ENCODE measurements at places on chromosomes 4 and X.

DNA sequence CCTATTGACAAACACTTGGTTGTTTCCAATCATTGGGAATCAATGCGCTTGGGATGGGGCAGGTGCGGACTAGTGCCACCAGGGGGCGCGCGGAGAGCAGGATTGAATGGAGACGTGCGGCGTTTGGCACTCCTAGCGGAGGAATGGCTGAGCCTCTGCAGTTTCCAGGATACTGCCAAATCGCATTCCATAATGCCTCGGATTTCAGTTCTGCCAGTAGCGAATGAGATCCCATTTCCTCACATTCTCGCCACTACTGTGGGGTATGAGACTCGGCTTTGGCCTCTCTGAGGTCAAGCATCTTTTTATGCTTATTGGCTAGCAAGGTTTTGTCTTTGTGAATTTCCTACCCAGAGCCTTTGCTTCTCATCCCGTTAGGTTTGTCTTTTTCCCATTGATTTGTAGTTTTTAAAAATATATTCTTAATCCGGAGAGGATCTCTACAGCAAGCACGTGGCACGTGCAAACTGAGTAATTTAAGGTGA is 28.7 kb downstream of the CLDN34 start:
- peak; percentile 63 for DNase-seq

DNA sequence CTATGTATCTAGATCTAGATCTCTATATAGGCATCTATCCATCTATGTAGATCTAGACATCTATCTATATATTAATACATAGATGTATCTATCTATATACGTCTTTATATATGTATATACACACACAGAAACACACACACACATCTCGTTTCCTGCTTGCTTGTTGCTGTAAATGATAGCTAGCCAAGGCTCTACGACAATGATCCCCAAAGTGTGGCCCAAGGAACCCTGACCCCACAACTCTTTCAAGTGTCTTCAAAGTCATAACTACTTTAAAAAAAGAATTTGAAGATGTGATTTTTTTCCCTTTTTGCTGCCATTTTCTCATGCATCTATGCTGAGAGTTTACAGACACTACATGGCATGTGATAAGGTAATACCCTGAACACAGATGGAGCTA is 28.8 kb downstream of the GYG2 start:
- no peak for DNase-seq

DNA sequence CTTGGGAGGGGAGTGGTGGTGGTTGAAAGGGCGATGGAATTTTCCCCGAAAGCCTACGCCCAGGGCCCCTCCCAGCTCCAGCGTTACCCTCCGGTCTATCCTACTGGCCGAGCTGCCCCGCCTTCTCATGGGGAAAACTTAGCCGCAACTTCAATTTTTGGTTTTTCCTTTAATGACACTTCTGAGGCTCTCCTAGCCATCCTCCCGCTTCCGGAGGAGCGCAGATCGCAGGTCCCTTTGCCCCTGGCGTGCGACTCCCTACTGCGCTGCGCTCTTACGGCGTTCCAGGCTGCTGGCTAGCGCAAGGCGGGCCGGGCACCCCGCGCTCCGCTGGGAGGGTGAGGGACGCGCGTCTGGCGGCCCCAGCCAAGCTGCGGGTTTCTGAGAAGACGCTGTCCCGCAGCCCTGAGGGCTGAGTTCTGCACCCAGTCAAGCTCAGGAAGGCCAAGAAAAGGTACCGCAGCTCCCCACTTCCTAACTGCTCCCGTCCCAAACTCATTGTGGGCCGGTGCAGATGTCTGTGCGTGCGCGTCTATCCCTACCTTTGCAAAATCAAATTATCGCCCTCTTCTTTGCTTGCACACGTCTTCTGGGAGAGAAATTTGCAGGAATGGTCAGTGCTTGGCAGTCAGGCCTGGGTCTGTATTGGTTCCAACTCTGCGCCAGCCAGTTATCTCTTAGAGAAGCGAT is 533 bp downstream of the IL15 start:
- DNase-seq, result peak; percentile 4

DNA sequence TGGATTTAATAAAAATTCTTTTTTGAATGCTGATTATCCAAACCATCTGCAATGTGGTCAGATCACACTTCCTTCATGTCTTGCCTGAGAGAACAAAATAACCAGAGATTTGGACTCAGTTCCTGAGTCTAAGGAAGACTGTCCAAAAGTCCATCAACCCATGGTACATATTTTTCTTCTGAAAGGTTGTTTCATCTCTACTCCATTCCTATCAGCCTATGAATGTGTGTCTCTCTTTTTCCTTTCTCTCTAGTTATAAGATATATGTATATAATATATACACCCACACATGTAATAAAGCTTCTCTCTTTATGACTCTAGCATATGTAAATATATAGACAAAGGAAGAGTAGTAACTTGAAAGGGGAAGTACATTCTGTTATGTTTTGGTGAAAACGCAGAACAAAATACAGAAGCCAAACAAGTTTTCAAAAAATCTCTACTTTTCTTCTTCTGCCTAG is 226.9 kb downstream of the ARHGAP24 start:
- no peak for DNase-seq

GRCh38 chr4:24369507-24370029 is 214.8 kb downstream of the DHX15 start:
- no peak for DNase-seq

DNA sequence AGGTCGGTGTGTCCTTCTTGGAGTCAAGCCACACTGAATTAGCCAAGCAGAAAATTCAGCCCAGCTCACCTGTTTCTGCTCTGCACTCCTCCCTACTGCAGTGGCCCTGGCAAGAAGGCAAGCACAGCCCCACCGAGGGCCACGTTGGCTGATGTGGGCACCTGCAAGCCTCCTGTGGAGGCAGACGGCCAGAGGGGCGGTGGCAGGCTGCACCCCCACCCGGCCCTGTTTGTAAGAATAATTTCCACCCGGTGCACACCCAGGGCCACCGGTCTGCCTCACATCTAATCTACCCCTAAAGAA is 18.8 kb downstream of the PPP2R2C start:
- no peak for DNase-seq

- no peak for DNase-seq
Measured at GRCh38 chr4:185849664-185850550, 37.9 kb upstream of the SORBS2 start.

- DNase-seq, result no peak
Measured at GRCh38 chr4:68576272-68577125, at the start of gene UGT2B17. UGT2B17 (minus strand) TSS chr4:68576322; CDS start chr4:68568484, 7,838 bp downstream.

- DNase-seq, result no peak
Measured at GRCh38 chrX:1140236-1140681, 72.2 kb downstream of the CRLF2 start.

DNA sequence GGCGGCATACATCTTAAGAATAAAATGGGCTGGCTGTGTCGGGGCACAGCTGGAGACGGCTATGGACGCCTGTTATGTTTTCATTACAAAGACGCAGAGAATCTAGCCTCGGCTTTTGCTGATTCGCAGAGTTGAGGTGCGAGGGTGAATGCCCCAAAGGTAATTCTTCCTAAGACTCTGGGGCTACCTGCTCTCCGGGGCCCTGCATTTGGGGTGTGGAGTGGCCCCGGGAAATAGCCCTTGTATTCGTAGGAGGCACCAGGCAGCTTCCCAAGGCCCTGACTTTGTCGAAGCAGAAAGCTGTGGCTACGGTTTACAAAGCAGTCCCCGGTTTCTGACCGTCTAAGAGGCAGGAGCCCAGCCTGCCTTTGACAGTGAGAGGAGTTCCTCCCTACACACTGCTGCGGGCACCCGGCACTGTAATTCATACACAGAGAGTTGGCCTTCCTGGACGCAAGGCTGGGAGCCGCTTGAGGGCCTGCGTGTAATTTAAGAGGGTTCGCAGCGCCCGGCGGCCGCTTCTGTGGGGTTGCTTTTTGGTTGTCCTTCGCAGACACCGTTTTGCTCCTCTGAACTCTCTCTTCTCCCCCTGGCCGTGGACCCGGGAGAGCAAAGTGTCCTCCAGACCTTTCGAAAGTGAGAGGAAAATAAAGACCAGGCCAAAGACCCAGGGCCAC is 1.9 kb downstream of the SHOX start:
- no peak for DNase-seq

GRCh38 chr4:8503801-8504200 is 63.2 kb downstream of the TRMT44 start:
- no peak for DNase-seq

GRCh38 chr4:32117693-32118092 is 1397.5 kb downstream of the PCDH7 start:
- no peak for DNase-seq

- no peak for DNase-seq
Measured at GRCh38 chr4:37641886-37642849, 44.0 kb downstream of the RELL1 start.

DNA sequence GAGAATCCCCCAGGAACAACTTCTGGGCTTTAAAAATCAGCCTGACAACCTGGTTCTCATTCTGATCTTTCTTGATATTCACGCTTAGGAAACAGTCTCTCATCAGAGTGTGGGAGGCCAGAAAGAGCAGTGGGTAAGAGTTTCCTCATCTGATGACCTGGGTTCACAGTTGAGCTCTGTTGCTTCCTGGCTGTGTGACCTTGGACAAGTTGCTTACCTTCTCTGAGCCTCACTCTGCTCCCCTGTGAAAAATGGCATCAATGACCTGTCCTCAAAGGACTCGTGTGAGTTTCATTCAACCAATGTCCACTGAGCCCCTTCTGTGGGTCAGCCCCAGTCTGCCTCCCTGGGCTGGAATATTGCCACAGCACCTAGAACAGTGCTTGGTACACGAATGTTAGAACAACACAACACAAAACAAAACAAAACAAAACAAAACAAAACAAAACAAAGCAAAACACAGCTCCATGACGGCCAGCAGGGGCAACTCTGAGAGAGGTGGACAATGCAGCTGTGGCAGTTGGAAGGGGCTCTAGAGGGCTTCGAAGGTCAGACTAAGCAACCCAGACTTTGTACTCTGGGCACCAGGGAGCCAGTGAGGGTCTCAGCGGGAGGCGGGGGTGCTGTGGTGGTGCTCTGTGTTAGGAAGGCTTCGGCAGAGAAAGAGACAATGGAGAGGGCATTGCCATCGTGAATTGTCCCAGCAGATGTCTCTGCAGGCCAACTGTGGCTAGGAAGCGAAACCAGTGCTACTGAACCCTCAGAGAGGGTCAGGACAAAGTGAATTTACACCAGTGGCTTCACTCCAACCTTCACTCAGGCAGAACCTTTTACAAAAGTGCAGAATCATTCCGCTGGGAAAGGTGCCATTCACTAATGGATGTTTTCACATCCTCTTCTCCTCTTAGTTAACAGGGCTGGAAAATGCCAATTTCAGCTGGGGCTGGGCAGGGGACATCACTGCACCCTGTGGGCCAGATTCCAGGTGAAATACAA is 14.3 kb upstream of the C4orf50 start:
- no peak for DNase-seq

DNA sequence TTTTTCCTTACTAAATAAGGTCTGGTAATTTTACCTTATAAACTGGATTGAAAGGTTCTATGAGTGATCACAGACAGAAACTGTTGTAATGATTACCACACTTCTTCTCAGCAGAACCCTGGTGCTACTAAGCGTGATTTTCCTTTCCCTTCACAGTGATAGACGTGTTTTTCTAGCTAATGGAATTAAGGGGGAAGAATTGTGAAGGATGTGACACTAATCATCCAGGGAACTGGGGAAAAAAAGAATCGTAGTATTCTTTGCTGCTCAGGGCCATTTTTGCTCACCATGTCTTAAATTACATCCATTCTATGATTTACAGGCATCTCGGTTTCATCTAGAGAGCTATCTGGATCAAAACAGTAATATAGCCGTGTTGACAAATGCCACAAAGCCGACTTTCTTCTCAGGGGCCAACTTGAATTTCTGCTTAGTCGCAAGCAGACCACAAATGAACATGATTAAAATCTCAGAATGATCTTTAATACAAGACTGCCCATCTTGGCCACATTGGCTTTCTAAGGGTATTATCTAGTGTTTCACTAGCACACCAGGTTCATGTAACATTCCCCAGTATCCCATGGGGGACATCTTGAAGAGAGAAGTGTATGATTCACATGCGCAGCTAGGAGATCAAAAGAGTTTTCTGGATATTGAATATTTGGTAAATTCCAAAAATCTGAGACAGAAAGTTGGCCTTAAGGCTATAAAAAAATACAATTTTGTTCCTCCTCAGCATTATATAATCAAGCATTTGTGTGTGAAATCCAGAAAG is 154.0 kb downstream of the UGT8 start:
- DNase-seq, result no peak

DNA sequence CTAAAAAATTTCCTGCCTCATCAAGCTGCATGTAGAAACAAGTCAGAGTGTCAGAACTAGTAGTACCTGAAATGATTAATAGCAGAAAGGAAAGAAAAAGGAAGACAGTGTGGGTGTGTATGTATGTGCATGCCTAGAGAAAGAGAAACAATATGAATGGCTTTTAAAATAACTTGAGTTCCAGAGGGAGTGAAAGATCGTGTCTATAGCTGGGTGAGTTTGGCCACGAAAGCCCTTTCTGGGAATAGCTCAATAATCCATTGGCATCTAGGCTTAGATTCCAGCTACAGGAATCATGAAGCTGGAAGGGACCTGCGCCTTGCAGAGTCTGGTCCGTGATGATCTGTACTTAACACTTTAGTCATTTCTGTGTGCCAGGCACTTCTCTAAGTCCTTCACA is 195.6 kb downstream of the RAPGEF2 start:
- no peak for DNase-seq

DNA sequence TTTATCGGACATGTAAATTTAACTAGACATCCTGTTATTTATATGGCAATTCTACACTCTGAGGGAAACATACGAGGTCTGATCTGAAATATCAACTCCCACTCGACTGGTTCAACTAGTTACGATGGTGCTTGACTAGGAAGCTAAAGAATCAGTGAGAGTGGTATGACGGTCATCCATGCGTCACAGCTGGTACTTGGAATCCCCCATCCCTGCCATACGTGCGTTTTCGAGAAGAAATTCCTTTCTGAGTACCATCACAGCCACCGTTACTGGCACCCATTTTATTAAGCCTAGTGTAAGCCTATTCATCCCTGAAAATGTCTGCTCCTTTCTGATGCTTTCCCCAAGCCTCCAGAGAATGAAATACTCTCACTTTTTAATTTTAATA is 695 bp upstream of the PIGA start:
- DNase-seq, result no peak

- no peak for DNase-seq
Measured at GRCh38 chrX:134776342-134776741, 118.1 kb upstream of the PLAC1 start.

DNA sequence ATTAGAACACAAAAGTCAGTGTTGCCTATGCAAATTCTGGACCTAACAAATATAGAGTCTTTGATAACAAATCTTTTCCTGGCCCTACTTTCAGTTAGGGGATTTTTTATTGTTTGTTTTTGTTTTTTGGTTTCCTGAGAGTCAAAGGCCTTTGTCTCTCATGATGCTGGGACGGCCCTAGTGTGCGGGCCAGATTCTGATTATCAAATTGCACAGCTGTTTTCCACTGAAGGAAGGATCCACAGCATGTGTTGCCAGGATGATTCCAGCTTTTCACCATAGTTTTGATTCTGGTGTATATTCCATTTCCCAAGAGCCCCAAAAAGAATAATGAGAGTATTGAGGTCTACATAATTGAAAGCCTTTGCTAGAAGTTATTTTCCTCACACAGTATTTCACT is 248.2 kb downstream of the CAMK2D start:
- no peak for DNase-seq
